ENCODE measurements at places on chromosomes 1 and 21.

- no peak for DNase-seq
Observed at GRCh38 chr1:211359876-211360275, 33.2 kb downstream of the TRAF5 start.

- no peak for DNase-seq
Observed at GRCh38 chr1:100613817-100614559, 76.0 kb downstream of the GPR88 start.

DNA sequence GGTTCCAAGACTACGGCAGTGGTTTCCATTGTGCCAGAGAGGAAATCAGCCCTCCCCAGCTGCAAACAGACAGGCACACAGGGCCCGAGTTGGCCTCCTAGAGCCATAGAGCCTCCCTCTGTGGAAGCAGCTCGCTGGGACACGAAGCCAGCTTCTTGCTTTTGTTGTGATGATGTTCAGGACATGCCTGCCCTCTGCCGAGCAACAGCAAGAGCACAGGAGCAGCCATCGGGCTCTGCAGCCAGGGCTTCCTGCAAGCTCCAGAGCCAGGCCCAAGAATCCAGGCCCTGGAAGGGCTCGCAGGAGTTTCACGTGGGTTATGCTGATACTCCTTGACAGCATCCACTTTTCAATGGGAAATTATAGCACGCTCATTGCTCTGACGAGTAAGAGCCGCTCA lies 18.5 kb downstream of the NPHP4 start:
- DNase-seq, result no peak

DNA sequence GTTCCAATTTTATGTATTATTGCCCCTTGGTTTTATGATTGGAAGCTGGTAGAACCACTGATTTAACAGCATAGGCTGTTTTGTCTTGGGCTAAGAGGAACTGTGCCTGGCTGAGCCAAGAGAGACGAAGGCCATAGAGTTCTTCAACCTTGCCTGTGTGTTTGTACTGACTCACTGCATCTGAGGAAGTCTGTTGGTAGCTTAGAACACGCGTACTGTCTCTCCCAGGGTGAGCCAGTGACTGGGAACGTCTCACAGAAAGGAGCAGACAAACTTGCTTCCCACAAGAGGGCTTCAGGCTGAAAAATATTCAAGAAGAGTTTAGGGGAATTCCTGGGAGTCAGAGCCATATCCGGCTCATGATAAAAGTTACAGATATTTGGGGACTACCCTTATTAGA lies 14.9 kb downstream of the TMEM51 start:
- DNase-seq, result no peak

DNA sequence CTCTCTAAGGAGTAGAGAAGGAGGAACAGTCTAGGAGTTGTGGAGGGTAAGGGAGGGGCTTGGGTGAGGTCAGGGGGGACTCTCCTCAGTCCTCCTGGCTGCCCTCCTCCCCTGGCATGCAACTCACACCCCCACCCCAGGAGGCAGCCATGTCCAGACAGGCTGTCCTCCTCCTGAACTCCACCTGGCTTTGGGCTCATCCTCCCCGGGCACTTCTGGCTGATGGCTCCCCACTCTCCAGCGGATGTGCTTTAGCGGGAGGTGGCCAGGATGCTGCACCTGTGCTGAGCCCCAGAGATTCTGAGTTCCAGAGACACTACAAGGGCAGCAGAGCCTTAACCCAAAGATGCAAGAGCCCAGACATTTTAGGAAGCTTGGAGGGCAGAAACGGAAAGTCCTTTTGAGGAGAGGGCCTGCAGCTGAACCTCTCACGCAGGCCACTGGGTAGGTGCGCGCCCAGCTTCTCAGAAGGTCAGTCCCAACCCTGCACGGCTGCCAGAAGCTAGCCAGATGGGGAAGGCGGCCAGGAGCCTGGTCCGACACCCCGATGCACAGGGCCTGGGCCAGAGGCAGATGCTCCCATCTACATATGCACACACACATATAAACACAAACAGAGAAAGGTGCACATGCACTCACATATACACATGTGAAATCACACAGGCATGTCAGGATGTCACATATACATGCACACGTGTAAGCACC lies 83.4 kb downstream of the PDE9A start:
- DNase-seq, result no peak

- no peak for DNase-seq
Observed at GRCh38 chr1:155966135-155966534, 12.2 kb downstream of the ARHGEF2 start.

DNA sequence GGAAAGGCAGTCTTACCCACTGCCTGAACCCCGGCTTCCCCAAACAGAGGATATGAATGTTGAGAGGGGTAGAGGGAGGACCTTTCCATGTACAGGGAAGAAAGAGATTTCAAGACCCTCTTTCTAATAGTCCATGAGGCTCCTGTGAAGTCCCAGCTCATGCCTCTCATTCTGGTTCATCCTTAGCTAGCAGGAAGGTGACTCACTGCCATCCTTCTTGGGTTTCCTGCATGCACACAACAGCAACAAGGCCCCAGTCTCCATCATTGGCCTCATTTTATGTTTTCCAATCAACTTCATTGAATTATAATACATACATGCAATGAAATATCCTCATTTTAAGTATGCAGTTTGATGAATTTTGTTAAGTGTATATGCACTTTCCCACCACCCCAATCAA lies 46.2 kb downstream of the SYT2 start:
- no peak for DNase-seq

- no peak for DNase-seq
Observed at GRCh38 chr1:39115271-39116110, 89.0 kb upstream of the MACF1 start.

GRCh38 chr1:117339866-117340700 lies 27.2 kb upstream of the MAN1A2 start:
- no peak for DNase-seq

Data from keratinocyte (primary cell).